Foreskin keratinocyte (primary cell): ENCODE measurements at places on chromosomes 5 and 9.

DNA sequence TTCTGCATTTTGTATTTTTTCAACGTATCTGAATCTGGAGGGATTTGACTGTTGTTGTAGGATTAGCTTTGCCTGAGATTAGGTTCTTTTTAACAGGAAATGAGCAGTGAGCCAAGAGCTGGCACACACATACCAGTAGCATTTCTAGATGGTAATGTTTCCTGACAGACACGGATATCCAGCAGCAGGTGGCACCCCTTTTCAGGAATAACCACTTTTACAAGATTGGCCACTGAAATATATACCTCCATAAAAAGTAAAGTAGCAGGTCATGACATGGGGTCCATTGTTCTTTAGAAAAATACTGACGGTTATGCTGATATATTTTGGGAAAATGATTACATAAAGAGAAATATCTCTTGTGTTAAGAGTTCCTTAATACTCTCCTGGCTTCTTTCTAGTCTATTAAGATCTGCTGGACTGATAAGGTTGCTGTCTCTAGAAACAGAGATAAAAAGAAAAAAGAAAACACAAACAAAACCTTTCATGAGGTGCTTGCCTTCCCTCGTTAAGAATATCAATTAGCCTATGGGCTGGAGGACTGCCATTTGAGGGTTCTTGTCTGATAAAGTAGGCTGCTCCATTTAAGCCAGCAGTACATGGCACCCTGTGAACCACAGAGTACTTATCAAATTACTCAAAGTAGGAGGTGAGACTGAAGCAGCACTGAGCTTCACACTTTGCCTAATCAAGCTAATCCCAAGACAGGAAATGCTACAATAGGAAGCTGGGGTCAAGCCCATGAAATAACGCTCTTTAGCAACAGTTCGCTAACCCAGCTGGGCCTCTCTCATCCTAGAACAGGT lies 101.6 kb upstream of the PCA3 start:
- no peak for DNase-seq

DNA sequence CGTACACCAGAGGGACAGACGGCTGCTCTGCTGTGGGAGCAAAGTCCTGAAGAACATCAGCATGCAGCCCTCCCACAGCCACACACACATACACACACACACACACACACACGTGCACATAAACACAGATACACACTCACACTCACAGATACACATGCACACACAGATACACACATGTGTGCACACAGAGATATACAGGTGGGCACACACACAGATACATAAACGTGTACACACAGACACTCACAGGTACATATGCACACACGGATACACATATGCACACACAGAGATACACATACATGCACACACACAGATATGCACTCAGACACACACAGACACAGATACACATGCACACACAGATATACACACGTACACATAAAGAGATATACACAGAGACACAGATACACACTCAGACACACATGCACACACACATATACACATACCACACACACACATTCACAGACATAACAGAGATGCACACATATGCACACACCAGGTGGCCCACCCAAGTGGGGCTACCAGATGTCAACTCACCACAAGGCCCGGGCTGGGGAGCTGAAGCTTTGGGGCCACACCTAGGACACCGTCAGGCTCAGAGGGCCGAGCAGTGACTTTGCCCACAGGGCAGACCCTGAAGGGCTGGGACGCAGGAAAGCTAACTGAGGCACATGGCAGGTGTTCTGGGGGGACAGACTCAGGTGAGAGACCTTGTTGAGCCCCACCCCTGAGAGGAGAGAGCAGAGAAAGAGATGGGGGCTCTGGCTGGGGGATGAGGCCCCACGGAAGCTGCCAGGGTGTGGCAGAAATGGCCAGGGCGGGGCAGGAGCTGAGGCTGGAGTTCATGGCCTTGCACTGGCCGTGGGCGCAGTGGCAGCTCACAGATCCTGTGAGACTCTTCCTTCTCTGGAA lies 148.6 kb upstream of the PPP1R26 start:
- no peak for DNase-seq

- DNase-seq, result no peak
These were observed 56.9 kb downstream of the KIF24 start for GRCh38 chr9:34272101-34272541.

DNA sequence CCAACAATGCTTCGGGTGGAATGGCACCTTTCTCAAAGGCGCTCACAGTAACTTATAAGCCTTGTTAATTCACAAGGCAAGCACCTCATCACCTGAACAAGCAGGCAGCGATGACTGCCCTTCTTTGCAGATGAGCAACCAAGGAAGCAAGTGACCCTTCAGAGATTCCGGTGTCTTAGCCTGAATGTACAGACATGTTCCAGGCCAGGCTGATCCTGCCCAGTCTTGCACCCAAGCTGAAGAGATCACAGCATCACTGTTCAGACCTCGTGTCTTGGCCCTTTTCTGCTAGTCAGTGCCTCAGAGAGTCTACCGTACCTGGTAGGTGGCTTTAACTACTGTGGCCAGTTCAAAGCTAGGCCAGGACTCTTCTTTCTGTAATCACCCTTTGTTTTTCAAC lies 94.7 kb upstream of the ERCC6L2 start:
- DNase-seq, result peak; percentile 85

DNA sequence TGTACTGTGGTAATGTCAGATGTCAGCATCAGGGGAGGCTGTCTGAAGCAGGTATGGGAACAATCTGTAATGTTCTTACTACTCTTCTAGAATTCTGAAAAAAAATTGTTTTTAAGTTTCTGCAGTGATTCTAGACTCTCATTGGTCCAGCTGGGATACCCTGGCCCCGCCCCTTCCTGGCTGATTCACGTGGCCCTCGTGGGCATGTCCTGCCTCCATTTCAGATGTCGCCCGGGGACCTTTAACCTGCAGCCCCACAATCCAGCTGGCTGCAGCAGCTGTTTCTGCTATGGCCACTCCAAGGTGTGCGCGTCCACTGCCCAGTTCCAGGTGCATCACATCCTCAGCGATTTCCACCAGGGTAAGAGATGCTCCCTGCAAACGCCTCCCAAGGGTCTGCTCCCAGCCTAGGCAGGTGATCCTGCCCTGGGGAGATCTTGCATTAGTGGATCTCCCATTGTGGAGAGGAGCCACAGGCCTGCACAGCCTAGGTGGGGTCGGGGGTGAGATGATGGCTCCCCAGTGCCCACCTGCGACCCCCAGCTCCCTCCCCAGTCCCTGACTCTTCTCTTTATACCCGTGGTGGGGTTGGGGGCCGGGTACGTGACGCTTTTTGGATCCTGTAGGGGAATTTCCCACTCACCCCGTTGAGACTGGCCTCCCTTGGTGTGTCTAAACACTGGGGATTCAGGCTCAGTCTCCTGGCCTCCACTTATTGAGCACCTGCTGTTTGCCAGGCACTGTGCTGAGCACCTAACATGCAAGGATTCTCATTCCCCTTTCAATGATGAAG lies 36.5 kb downstream of the LAMC3 start:
- no peak for DNase-seq

- peak; percentile 88 for DNase-seq
These were observed 117.2 kb upstream of the TBCA start for GRCh38 chr5:77893225-77893860.

DNA sequence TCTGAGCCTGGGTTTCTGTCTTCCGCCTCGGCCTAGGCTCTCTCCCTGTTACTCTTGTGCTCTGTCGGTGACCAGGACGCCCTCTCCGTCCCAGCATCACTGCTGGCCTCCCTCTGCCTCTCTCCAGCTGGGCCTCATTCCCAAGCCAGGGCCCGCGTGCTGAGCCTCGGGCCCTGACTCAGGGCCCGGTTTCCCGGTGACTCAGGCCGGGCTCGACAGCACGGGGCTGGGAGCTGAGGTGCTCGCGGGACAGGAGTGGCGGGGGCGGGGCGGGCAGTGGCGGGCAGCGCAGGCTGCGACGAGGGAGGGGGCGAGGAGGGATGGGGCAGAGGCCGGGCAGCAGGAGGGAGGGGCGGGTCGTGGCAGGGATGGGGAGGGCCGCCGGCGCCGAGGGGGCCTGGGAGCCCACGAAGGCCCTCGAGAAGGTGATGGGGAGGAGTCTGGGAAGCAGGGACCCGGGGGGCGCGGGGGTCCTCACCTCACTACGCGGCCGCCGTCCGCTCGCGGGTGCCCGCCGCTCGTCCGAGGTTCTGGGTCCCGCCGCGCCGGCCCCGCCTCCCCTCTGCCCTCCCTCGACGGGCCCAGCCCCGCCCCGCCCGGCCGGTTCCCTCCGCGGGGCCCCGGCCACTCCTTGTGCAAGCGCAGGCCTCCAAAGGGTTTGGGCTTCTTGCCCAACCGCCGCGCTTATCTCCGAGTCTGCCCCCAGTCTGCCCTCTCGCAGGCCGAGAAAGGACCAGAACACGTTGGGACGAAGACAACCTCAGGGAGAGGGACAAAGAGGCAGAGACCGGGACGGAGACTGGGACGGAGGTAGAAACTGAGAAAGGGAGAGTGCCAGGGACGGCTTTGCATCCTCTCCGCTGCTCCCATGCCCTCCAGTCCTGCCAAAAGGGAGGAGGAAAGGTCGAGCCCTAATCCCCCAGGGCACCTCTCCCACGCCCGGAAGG lies at the start of gene ARAP3:
Gene ARAP3 (minus strand): TSS at position 536 of the 947 bp plus-strand sequence. CDS start 1,744 bp downstream, outside the sequence.
- DNase-seq, result peak; percentile 68

DNA sequence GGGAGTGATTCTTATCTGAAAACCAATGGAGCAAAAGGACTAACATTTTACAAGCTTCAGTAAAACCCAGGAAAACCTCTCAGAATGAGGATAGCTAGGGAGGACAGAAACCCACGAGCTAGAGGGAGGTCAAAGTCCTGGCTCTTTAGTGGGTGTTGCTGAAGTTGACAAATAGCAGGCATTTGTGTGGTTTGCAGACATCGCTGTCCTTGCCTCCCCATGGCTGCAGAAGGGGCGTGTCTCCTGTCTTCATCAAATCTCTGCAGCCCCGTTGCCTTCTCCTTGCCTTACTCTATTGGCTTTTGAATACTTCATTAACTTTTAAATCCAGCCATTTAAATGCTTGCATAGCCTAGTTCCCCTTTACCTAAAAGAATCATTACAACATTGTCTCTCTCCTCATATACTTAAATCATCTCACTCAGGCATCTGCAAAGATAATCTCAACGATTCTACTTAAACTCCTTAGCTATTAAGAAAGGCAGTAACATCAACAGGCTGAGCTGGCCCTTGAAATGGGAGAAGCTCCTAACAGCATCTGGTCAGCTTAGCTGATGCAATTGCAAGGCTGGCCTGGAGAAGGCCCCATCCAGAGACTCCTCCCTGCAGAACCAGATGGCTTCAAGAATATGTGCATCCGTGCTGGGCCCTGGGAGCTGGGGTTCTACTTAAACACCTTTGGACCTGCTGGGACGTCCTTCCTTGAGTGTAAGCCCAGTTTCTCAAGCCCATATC lies 152.8 kb upstream of the TAS2R1 start:
- DNase-seq, result no peak

- DNase-seq, result no peak
These were observed 568.7 kb upstream of the KLF4 start for GRCh38 chr9:108058135-108058814.

DNA sequence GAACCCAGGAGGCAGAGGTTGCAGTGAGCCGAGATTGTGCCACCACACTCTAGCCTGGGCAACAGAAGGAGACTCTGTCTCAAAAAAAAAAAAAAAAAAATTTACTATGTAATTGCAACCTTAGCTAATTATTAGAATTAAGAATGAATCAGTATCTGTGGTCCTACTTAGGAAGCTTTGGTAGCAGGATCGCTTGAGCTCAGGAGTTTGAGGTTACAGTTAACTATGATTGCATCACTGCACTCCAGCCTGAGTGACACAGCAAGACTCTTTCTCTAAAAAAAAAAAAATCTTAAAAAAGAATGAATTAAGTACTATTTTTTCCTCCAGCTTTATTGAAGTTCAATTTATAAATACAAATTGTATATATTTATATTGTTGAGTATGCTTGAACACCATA lies 16.7 kb downstream of the NDUFAF2 start:
- DNase-seq, result no peak

DNA sequence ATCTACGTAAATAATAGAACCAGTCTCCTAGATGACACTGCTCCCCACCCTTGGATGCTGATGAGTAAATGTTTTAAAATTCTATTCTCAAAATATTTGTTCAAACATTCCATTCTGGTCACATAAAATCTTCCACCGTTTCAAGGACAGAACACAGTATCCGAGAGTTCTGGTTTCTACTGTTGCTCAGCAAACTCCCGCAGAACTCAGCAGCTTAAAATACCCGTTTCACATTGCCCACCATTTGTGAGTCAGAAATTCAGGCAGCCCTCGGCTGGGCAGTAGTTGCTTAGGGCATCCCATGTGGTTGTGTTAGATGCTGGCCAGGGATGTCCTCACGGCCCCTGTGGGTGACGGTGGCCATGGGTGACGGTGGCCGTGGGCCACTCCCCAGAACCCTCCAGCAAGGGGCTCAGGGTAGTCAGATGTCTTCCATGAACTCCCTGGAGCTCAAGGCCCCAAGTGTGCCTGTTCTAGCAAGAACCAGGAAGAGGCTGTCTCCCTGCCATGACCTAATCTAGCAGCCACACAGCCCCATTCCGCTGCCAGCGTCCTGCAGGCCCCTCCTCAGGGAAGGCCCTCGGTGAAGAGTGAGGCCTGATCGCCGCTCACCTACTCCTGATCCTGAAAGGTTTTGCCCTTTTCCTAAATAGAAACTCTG lies 17.4 kb downstream of the MGAT1 start:
- peak; percentile 60 for DNase-seq

- no peak for DNase-seq
These were observed 270.4 kb upstream of the TUT7 start for GRCh38 chr9:86624630-86625029.

- DNase-seq, result no peak
These were observed 109.3 kb downstream of the CRB2 start for GRCh38 chr9:123465304-123465703.

DNA sequence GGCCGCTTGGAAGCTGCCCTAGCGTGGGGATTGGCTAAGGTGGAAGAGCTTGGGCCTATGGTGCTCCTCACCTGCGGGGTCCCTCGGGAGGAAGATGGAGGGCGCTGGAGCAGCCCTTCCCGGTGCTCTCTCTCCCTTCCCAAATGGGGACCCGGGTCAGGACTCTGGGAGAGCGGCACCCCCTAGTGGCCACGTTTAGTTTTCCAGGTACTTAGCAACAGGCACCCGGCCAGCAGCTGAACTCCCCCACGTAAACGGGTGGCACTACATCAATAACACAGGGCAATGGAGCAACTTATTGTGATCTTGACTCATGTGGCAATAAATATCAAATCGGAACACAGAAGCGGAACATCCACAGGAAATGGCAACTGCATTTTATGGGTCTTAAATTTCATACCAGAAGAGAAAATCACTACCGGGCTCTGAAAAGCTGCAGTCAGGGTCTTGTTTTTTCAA lies 316.6 kb downstream of the AGTPBP1 start:
- DNase-seq, result no peak
